CD4-positive, alpha-beta T cell treated with Interleukin-6 for 4 hours (primary cell): ENCODE measurements at places on chromosomes 2 and 18.

- peak; percentile 58 for DNase-seq
Measured at GRCh38 chr2:147182260-147182659, 662.6 kb upstream of the ACVR2A start.

DNA sequence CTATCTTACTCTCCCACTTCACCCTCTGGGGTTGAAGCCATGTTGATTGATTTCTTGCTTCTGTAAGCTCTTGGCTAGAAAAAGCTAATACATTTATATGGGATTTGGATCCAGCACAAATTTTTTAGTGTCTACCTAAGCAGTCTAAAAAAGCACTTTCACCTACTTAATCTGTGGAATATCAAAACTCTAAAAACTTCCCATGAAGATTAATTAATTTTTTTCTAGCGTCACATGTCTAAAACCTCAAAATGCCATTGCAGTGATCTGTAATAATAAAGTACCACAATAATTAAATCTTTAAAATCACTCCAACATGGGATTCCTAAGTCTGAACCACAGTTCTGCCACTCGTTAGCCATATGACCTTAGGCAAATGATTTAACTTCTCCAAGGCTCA, 180.1 kb downstream of the EN1 start:
- DNase-seq: no peak

DNA sequence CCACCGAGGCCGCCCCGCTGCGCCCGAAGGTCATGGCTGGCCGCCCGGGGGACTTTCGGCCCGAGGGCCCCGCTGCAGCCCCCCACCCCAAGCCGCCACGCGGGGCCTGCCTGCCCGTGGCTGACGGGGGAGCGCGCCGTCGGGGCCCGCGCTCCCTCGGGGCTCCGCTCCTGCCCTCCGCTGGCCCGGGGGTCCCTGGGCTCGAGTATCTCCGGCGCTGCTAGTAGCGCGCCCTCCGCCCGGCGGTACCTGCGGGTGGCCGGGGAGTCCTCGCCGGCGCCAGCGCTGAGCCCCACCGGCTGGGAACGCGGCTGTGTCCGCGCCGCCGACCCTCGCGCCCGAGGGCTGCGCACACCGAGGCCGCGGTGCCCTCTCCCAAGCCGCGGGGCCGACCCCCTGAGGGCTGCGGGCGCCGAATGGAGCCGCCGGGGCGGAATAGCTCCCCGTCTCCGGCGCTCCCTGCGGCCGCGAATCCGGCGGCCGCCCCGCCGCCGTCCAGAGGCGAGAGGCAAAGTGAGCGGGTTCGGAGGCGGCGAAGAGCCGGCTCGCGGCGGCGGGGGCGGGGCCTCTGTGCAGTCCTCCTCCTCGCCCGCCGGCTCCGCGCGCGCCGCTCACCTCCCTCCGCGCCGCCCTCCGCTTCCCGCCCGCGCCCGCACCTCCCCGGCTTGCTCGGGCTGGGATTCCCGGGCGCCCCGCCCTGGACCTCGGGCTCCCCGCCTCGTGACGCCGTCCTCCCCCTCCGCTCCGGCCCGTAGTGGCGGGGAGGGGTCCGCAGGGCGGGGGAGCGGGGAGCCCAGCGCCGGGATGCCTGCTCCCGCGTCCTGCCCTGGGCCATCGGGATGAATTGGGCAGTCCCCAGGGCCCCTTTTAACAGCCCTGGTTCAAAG, at the start of gene KCNG3:
Gene KCNG3 (minus strand): TSS at position 515 of the 887 bp plus-strand sequence. CDS start 481 bp downstream, at position 34.
- DNase-seq: peak; percentile 80

GRCh38 chr2:27996156-27996922, 105.8 kb downstream of the BABAM2 start:
- no peak for DNase-seq

- no peak for DNase-seq
Measured at GRCh38 chr2:152598975-152599759, 118.1 kb downstream of the PRPF40A start.
